ENCODE measurements at places on chromosomes 7 and 10.

DNA sequence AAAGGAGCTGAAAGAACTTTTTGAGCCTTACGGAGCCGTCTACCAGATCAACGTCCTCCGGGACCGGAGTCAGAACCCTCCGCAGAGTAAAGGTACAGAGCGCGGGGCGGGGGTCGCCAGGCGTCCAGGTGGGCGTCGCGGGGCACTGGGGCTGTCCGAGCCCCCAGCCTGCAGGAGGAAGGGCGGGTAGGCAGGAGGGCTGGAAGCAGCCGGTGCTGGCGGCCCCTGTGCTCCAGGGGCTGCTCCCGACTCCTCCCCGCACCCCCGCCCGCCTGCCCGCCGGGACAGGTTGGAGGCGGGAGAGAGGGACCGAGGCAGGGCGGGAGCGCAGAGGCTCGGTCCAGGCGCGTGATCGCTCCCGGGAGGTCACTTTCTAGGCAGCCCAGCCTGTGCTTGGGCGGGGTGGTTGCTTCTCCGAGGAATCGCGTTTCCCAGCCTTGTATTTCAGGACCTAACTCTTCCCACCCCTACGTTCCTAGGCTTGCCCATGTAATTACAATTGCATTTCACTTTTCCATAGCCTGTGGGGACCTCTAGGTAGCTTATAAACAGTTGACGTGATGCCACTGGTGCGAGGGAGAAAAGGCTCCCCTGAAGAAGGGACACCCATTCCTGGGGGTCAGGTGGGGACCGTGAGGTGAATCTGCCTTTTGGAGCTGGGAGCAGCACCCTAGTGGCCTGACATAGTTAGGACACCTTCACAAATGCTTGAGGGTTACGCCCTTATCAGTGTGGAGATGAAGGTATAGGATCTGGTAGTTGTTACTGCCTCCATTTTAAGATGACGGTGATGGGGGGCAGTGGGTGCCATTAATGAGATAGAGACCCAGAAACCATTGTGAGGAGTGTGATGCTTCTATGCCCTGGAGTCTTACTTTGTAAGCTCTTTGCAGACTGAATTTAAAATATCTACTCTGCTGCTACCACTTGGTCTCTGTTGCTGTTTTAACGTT, 148.2 kb downstream of the CELF2 start:
- peak; percentile 35 for DNase-seq

DNA sequence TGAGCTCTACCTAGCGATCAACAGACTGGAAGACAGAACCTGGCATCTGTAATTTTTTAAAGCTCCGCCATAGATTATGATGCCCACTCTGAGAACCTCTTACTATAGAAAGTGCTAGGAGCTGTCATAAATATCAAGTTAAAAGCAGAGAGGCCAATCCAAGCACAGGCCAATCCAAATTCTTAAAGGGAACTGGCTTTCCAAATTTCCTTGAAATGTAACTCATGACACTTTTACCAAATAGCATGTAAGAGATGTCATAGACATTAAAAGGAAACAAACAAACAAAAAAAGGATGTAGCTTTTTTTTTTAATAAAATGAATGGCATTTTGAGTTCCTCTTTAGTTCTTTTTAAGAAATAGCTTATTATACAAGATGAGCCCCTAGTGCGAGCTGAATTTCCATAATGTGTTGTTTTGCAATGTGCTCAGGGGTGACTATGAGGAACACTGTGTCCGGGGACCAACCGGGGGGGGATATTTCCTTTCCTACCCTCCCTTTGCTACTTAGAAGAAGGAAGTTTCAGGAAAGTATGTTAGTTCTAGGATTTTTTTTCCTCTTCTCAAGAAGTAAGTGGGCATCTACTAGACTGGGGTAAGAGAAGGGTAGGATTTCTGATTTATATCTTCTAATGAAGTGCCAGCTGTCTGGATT, 23.7 kb upstream of the MRC1 start:
- DNase-seq = no peak

GRCh38 chr7:17640730-17641377, 299.4 kb downstream of the SNX13 start:
- DNase-seq = no peak

DNA sequence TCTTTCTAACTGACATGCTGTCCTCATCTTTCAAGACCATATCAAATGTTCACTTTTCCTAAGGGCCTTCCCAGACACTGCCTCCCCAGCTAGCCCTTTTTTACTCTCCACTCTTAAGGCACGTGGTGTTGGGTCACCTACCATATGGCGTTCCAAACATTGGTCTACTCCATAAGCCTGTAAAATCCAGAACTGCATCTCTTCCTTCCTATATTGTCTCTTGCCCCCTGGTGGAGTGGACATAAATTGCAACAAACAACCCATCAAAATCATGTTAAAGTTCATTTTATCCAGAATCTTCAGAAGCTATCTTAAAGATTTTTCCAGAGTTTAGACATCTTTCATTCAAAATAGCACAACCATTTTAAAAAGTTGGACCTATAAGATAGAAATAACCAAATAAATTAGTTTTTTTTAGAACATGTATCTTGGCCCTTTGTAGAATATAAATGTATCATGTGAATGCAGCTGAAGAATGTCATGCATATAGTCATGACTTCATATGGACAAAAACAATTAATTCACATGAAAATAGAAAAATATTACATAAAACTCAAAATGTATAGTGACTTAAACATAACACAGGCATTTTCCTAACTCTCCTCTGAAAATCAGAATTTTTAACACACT, 180.6 kb upstream of the CHRM2 start:
- no peak for DNase-seq

DNA sequence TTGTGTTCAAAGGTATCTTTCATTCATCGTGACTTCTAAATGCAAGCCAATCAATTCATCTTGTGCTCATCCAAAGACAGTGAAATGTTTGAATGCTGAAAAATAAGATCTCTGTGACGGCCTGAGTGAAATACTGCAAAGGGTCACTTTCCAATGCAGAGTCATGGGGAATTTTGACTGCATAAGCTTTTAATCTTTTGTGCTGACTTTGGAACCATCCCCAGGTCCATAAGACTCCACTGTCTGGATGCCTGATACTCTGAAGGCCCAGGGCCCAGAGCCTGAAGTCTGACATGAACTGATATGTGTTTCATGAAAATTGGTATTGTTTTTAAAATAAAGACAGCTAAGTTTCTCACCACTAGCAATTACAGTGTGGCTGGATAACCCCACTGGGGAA, 39.0 kb downstream of the PPP1R3C start:
- DNase-seq = no peak

- no peak for DNase-seq
Measured at GRCh38 chr10:92327445-92328433, 36.8 kb downstream of the MARCHF5 start.
